ENCODE measurements at places on chromosomes 3 and 15.

DNA sequence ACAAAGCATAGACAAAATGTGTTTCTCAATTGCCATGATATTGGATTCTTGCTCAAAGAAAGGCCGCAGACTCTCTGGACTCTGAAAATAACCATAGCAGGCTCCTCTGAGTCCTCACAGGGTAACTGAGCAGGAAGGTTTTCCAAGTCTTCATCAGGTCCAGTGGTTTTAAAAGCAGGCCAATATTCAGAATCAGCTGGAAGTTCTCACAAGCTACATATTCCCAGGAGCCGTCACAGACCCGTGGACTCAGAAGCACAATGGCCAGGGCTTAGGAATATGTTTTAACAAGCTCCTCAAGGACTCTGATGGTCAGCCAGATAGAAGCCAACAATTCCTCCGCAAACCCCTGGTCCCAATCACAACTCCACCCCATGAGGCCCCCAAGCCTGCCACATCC, 256.1 kb upstream of the ADAMTS9 start:
- no peak for DNase-seq

DNA sequence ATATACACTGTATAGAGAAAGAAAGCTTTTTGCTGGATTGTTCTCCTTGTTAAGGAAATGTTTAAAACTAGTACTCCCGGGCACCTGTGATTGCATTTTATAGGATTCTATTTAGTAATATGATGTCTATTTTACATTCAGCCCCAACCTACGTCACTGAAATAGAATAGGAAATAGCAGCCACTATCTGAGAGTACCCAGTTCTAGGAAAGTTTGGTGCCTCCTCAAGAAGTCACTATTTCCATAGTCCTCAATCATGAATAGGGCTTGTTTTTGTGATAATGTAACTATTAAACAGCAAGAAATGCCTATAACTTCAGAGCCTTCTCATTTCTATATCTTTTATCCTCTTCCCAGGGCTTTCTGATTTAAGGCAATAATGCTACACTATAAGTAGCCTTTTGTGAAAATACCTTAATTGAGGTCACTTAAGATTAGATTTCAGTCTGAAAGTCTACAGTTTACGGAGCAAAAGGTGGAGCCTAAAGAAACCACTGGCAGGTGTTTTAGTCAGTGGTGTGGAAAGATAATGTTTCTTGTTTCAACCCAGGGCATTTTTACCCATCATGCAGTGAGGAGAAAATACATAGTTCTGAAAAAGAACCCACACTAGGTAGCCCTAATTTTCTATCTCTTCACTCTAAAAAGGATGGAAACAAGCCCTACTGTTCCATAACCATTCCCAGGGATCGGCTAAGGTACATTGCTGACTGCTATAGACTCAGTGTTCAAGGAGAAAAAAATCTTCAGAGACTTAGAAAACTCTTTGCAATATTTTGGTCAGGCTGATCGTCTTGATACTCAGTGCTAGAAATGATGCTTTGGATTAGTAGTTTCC, 38.7 kb downstream of the TIGIT start:
- no peak for DNase-seq

DNA sequence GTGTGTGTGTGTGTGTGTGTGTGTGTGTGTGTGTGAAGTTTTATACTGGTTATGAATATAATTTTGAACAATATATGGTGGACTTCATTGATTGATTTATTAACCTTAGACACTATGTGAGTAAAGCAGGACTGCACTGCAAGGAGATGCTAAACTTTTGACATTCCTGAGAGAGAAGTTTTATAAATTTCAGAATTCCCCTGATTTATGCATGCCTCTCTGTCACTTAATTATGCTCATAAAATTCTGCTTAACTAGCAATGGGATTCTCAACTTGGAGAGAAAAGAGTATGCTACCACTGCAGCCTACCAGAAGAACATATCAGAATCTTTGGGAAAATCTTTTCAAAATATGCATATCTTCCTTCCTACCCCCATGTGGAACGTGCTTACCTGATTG, 144.6 kb downstream of the B3GALNT1 start:
- no peak for DNase-seq

GRCh38 chr15:101242160-101242998, 9.5 kb downstream of the CHSY1 start:
- no peak for DNase-seq

Measured in left renal cortex interstitium (tissue), 4 donors.